ENCODE measurements at places on chromosomes 1 and 21.

DNA sequence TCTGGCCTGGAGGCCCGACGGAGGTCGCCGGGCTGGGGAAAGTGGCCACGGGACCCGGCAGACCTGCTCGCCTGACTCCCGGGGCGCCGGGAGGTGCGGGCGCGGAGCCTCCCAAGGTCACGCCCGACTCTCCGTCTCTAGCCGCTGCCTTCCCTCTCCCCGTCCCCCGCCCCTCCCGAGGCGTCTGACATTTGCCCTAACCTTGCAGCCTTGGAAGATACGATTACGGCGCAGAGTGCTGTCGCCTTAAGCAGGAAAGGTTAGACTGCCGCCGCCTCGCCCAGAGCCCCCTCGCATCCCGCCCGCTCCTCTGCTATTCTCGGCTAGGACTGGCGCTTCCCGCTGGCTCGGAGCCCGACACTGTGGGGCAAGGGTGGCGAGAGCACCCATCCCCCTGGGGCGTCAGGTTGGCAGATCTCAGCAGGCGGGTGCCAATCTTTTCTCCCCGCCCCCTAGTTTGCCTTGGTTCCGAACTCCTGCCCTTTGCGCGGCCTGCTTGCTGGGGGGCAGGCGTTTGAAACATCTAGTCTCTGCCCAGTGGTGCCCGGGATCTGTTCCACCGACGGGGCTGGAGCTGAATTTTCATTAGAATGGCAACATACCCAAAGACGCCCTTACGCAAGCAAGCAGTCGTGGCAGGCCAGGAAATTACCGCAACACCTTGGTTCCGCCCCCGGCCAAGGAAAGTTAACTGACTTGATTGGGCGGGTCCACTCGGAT lies 835 bp downstream of the PGM1 start:
- peak; percentile 73 for DNase-seq

- DNase-seq, result no peak
These were observed 770.9 kb upstream of the TPTE start for GRCh38 chr21:9750341-9751086.

- no peak for DNase-seq
These were observed 588.1 kb downstream of the DPYD start for GRCh38 chr1:97332716-97333115.

- DNase-seq, result no peak
These were observed 6.0 kb downstream of the CCDC24 start for GRCh38 chr1:43997295-43997999.

- no peak for DNase-seq
These were observed 3.8 kb downstream of the OR10K2 start for GRCh38 chr1:158422212-158422611.

Data from T-helper 2 cell (primary cell).